ENCODE measurements at places on chromosomes 7 and 10. TPM values are rescaled to one million over a fixed set of nuclear protein-coding genes. Genes with fewer than 3 reads are reported as not detected.

The TMEM139 gene
- total RNA-seq = 3.7 TPM

DNA sequence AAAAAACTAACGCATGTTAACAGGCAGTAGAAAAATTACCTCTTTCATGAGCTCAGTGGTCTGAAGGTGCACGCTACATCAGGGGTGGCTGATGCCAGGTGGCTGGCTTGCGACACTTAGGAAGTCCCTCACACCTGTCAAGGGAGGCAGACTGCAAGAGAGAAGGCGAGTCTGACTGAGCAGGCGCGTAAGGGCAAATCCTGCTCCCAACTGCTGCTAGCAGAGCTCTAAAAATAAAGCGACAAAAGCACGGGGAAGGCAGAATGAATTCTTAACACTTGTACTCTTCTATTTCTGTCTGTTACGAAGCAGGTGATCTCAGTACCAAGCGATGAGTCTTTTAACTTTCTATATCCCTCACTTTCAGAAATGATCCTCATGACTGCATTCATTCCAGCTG lies 33.1 kb downstream of the CACNA2D1 start:
- no peak for DNase-seq

- peak; percentile 55 for DNase-seq
Measured at GRCh38 chr10:5538892-5539651, 14.3 kb downstream of the CALML3 start.

- no peak for DNase-seq
Measured at GRCh38 chr7:29391262-29391661, 172.4 kb upstream of the PRR15 start.

The PITX3 gene
- total RNA-seq = not detected

- no peak for DNase-seq
Measured at GRCh38 chr10:73865459-73866442, 8.6 kb downstream of the CAMK2G start.

The EIF5AL1 gene
- total RNA-seq = 0.22 TPM

The STAG3 gene
- 0.45 TPM for total RNA-seq

The CFAP43 gene
- 0.06 TPM for total RNA-seq

The AHCYL2 gene
- 13.6 TPM for total RNA-seq

- no peak for DNase-seq
Measured at GRCh38 chr7:39091145-39091544, 113.4 kb downstream of the POU6F2 start.

DNA sequence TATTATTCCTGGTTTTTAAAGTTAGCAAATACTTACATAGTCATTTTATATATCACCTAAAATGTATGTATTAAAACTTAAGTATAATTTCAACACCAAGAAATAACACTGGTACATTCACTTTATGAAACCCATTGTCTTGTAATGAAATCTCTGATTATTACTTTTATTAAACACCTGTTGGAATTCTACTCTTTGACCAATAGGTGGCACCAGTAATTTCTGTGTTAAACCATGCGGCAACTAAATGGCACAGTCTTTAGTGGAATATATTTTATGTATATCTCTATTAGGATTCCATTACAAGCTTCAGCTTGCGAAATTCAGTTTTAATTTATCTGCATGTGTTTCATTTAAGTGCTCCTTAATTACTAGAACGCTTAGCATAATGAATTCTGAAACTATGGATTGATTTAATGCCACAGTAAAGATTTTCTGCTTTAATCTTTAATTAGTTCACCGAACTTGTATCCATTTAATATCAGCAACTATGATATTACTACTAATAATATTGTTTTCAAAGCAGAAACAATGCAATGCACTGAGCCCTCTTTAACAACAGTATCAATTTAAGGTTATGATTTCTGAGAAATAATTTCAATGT lies 181.3 kb downstream of the MAGI2 start:
- no peak for DNase-seq

DNA sequence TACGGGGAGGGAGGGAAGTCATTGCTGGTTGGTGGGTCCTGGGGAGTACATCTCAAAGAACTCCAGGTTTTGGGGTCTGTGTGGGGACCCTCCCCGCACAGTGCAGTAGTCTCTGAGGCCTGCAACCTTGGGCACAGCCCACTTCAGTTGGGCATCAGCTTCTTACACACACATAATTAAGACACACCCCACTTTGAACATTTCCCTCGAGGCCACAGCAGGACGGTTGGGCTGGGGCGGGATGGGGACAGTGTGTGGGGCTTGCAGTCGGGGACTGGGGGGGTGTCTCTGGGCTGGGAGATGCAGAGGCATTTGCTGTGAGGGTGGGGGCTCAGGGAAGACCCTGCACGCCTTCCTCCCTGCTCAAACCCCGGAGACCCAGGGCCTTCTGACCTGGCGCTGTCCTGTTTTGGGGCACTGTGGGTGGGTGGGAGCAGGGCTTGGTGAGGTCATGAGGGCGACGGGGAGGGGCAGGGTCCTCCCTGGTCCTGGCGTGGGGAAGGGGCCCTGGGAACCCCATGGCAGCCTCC lies 1.3 kb downstream of the LFNG start:
- no peak for DNase-seq

The CNPY1 gene
- total RNA-seq = not detected

DNA sequence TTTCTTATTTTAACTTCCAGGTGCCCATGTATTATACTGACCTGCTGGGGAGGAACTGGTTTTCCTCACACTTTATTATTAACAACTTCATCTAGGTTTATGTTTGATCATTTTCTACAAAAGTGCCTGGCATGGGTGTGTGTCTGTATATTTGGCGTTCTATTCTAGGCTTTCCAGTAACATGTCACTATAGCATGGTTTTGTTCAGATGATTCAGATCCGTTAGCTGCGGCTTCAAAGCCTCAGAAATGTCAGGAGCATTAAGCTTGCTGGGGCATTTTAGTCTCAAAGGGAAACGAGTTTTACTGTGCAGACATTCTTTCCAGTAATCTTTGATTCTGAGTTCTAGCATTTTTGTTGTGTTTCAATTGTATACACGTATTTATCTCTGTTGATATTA lies 2.3 kb downstream of the INPP5A start:
- no peak for DNase-seq

Measured in mesenteric fat pad (tissue), 1 donor.